ENCODE measurements at places on chromosomes 12 and 14.

DNA sequence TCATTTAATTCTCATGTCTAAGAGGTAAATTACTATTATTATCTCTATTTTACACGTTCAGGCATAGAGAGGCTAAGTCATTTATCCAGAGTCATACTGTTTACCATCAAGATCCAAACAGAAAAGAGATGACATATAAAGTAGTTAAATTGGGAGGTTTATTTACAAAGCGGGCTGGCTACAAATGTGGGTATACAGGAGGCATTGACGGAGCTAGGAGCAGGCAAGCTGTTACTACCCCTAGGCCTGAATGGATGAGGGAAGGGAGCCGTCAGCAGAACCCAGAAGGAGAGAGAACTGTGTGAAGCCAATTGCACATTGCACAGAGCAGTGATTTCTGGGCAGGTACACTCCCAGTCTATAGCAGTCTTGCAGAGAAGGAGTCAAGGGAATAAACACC is 39.8 kb downstream of the DACT1 start:
- DNase-seq = no peak

DNA sequence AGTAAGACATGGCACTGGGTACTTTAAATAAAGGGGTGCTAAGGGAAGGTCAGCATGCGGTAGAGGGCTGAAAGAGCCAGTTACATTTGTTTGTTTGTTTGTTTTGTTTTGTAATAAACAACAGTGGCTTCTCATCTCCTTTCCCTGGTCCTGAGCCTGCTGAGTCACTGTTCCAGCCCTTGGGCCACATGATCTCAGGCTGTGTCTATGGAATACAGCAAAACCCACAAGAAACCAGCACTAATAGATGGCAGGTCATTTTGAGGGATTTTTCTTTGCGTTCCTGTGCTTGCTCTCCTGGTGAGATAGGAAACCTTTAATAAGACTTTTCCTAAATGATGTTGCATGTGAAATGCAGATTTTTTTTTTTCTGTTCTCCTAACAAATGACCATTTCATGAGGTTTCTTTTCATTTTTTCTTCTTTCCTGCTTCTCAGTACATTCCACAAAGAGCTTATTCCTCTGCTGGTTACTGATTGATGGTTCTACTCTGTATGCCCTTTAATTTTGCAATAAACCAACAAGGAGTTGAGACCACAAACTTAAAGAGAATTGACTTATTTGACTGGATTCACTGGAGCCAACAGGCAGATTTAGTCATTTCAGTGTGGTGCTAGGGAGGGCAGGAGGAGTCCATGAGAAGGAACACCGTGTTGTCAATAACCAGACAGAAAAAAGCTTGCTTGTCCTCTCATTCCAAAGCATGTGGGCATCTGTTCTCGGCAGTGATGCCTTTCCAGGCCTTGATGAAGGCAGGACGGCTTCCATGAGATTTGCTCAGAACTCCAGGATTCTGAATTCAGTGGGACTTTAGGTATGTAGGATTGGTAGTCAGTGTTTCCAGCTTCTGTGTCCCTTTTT is 459.2 kb downstream of the RAD51B start:
- peak; percentile 26 for DNase-seq

- no peak for DNase-seq
These were observed 132.4 kb downstream of the GPR65 start for GRCh38 chr14:88137327-88137726.

- DNase-seq = no peak
These were observed 63.8 kb downstream of the TNFAIP2 start for GRCh38 chr14:103186909-103187586.

DNA sequence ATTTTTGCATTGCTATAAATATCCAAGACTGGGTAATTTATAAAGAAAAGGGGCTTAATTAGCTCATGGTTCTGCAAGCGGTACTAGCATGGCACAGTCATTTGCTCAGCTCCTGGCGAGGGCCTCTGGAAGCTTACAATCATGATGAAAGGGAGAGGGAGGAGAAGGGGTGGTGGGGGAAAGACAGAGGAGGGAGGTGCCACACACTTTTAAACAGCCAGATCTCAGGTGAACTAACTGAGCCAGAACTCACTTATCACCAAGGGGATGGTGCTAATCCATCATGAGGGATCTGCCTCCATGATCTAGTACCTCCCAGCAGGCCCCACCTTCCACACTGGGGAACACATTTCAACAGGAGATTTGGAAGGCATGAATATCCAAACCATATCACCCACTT is 476.3 kb downstream of the PCNX1 start:
- DNase-seq = no peak
